Dermis blood vessel endothelial cell (primary cell): ENCODE measurements at places on chromosomes 7 and 10. TPM values are rescaled to one million over a fixed set of nuclear protein-coding genes. Genes with fewer than 3 reads are reported as not detected.

Gene MPP7
- total RNA-seq: 6.8 and 16.3 TPM in 2 replicates

Gene MBL2
- not detected in 2 replicates for total RNA-seq

Gene ATRNL1
- total RNA-seq: 0.17 and 1.5 TPM in 2 replicates

Gene NPS
- total RNA-seq: not detected in 2 replicates

Gene TMEM72
- total RNA-seq: not detected in 2 replicates

Gene PRF1
- total RNA-seq: not detected in 2 replicates

Gene SDHAF3
- total RNA-seq: 1.4 and 8.0 TPM in 2 replicates

Gene SLC35G1
- total RNA-seq: 4.6 and 5.3 TPM in 2 replicates
